ENCODE measurements at places on chromosomes 16 and 17. TPM values are rescaled to one million over a fixed set of nuclear protein-coding genes. Genes with fewer than 3 reads are reported as not detected.

- H3K36me3 ChIP-seq = no peaks in the 10 kb centered on the region
- peaks cover 5% of the 10 kb centered on the region for H3K4me1 ChIP-seq
- H3K27me3 ChIP-seq = no peaks in the 10 kb centered on the region
- H3K4me3 ChIP-seq = no peak overlapping the region
Measured at GRCh38 chr17:49519781-49520180, 24.7 kb downstream of the NGFR start.

Gene SLC5A11
- 0.18 TPM for total RNA-seq

- no peak for DNase-seq
- no peak overlapping the region for H3K27ac ChIP-seq
- H3K4me3 ChIP-seq = no peak overlapping the region
- no peaks in the 10 kb centered on the region for H3K4me1 ChIP-seq
Measured at GRCh38 chr16:65125322-65125721, 3.5 kb upstream of the CDH11 start.

- H3K27ac ChIP-seq = peak overlapping the region; percentile 81
- peak overlapping the region; percentile 31 for H3K4me3 ChIP-seq
- H3K27me3 ChIP-seq = no peaks in the 10 kb centered on the region
- peak; percentile 28 for DNase-seq
- peaks cover 91% of the 10 kb centered on the region for H3K36me3 ChIP-seq
Measured at GRCh38 chr16:84609563-84610177, 8.2 kb downstream of the COTL1 start.

- H3K4me3 ChIP-seq = peak overlapping the region; percentile 86
- no peaks in the 10 kb centered on the region for H3K27me3 ChIP-seq
- peak; percentile 84 for DNase-seq
- peaks cover 48% of the 10 kb centered on the region for H3K4me1 ChIP-seq
- peak overlapping the region; percentile 100 for H3K27ac ChIP-seq
Measured at GRCh38 chr16:81006211-81006812, 373 bp downstream of the CMC2 start.

DNA sequence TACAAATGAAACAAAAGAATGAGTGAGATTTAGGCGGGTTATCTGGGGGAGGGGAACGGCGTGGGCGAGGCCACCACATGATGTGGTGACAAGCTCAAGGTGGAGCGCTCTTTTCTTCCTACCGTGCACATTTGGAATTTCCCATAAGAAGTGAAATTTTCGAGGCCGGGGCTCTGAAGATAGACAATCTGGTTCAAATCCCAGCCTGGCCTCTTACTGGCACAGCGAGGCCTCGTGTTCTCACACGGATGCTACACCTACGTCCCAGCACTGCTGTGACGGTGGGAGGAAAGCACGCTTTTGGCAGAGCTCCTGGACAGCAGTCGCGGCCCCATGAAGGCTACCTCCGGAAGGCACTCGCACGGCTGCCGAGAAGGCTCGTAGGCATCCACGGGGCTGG, 25.2 kb downstream of the ZDHHC7 start:
- no peaks in the 10 kb centered on the region for H3K27me3 ChIP-seq
- no peak for DNase-seq
- H3K4me1 ChIP-seq = peaks cover 9% of the 10 kb centered on the region
- H3K4me3 ChIP-seq = no peak overlapping the region
- H3K27ac ChIP-seq = peak overlapping the region; percentile 32
- H3K36me3 ChIP-seq = peaks cover 40% of the 10 kb centered on the region

All from activated CD8-positive, alpha-beta T cell treated with anti-CD3 and anti-CD28 coated beads for 36 hours (primary cell).